ENCODE measurements at places on chromosomes 3 and 15.

DNA sequence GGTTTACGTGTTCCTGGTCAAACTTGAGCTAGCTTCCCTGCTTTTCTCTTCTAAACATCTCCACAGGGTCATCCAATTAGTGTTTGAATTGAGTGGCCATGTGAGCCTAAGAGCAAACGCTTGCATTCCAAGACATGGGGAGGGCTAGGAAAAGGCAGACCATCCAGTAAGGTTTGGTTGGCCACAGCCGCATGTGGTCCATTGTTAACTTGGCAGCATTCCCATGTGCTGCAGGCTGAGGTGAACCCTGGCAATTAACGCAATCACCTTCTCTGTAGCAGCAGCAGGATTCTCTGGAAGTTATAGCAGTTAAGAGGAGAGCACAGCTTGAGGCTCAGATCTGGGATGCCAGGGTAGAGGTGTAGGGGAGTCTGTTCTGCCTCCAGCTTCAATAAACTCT is 502.2 kb upstream of the LMCD1 start:
- DNase-seq = no peak

DNA sequence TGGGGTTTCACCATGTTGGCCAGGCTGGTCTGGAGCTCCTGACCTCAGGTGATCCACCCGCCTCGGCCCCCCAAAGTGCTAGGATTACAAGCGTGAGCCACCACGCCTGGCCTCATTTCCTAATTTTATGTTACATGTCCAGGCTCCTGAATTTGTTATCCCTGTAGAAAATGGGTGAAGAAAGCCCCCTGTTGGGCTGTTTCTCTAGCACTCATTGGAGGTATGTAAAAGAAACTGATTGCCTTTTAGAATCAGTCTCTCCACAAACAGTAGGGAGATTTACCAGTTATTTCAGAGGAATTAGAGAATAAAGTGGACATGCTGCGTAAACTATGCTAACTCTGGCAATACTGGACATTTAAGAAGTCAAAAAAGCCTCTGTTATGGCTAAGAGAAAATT is 364.1 kb upstream of the TBL1XR1 start:
- no peak for DNase-seq

DNA sequence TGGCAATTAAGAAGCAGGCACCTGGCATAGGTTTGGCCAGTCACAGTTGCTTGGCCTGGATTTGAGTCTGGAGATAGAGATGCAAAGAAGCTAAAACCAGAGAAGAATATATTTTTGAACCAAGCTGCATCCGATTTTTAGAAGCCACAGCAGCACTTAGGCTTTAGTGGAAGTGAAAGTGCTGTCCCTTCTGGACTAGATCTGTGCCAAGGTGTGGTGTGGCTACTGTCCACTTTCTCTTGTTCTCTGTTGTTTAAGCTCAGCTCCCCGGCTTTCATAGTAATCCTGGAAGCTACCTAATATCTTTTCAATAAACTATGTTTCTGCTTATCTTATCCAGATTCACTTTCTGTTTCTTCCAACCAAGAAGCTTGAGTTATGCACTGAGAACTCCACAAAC is 183.4 kb upstream of the THRB start:
- no peak for DNase-seq

DNA sequence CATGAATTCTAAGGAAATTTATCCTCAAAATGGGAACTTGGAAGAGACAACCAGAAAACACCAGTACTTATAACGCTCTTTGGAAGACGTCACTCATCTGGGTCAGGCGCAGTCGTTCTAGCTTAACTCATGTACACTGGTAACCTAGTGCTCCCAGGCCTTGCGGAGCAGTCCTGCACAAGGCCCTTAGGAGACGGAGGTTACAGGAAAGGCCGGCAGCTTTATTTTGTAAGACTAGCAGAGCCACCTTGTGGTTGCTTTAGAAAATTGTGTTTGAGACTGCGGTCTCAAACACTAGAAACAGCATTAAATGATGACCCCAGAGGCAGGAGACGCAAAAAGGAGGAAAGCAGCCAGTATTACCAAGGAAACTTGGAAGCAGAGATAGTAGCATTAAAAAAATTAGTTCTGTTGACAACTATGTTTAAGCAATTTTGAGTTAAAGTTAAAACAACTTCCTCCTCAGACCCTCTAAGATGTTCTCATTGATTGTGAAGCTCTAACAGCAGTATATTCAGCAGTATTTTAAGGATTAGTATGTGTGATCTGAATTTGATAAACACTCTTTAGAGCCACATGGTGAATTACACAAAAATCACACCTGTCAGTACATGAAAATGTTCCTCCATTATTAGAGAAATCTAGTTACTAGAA is 141.9 kb upstream of the C2CD4B start:
- DNase-seq = no peak

- peak; percentile 28 for DNase-seq
Measured at GRCh38 chr3:129576514-129577352, 29.7 kb downstream of the PLXND1 start.

- no peak for DNase-seq
Measured at GRCh38 chr3:65013053-65013452, 325.3 kb upstream of the ADAMTS9 start.

DNA sequence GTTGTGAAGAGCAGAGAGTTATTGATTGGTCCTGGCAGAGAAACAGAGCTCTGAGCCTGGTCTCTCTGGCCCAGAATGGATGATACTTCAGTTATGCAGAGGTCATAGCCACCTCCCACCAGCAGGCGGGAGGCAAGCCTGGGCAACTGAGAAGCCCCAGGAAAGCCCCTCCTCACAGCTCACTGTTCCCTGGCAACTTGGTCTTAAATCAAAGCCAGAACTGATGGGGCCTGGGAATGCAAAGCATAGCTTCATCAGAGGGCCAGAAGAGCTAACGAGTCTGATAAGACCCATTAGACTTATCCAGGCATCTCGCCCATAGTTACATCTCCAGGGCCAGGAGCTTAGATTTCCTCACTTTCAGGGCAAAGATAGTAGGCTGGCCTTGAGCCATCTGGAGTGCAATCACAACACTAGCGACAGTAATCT is 5.5 kb upstream of the COLQ start:
- DNase-seq = no peak

DNA sequence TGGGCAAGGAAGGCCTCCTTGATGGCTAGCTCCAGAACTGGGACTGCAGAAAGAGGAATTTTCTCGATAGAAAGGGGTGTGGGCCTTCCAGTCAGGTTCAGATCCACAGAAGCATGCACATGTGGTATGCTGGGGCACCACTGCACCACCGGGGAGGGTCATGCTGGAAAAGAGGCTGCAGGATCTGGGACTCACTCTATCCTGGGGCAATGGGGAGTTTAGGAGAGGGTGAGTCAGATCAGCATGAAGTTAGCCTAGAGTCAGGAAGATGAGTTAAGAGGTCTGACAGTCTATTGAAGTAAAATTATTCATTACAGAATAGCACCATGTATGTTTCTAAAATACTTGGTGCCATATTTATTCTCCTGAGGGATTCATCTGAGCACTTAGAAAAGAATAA is 130.2 kb upstream of the TOPAZ1 start:
- no peak for DNase-seq

DNA sequence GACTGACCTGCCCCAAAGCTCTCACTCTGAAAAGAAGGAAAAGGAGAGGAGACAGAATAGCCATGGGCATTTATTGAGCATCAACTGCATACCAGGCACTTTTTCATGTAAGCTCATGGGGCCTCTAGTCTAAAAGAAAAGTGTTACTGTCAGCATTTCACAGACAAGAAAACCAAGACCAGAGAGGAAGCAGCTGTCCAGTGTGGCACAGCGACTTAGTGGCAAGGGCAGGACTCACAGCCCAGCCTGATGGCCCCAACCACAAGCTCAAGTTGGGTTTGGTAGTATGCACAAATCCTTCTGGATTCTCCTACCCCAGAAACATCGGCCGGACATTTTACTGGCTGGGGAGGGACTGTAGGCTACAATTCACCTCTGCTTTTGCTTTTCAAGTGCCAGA is 5.8 kb downstream of the EFCC1 start:
- DNase-seq = no peak

- no peak for DNase-seq
Measured at GRCh38 chr15:76576523-76577279, 240.1 kb downstream of the ISL2 start.

DNA sequence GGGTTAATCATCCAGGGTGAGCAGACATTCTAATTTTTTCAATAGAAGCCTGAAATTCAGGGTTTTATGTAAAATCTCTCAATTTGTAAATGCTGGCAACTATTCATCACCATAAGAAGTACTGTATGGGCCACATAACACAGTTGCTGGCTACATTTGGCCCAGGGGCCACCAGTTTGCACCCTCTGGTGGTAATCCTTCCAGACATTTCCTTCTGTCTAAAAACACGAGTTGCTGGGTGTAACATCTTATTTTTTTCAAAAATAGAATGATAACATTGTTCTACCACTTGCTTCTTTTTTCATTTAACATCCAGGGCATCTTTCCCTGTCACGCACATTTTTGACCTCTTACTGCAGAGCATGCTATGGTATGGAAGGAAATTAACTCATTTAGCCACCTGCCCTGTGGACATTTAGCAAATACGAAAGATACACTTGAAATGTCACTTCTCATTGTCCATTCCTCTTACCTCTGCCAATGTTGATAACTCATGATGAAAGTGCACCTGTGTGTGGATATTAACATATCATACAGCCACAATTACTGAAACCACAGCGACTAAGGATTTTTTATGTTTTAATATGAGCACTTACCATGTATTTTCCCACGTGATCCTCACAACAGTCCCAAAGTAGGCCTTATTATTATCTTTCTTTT is 117.5 kb upstream of the ARHGEF3 start:
- no peak for DNase-seq

GRCh38 chr15:93088981-93089726 is at the start of gene RGMA:
TSS of gene RGMA (minus strand) at chr15:93089211. CDS start at chr15:93088932, 279 bp downstream.
- no peak for DNase-seq

GRCh38 chr3:33578325-33579177 is 138.3 kb upstream of the UBP1 start:
- DNase-seq = no peak

GRCh38 chr3:12741209-12741608 is 17.9 kb downstream of the TMEM40 start:
- no peak for DNase-seq

GRCh38 chr3:36907911-36908646 is 36.8 kb downstream of the TRANK1 start:
- DNase-seq = peak; percentile 67

DNA sequence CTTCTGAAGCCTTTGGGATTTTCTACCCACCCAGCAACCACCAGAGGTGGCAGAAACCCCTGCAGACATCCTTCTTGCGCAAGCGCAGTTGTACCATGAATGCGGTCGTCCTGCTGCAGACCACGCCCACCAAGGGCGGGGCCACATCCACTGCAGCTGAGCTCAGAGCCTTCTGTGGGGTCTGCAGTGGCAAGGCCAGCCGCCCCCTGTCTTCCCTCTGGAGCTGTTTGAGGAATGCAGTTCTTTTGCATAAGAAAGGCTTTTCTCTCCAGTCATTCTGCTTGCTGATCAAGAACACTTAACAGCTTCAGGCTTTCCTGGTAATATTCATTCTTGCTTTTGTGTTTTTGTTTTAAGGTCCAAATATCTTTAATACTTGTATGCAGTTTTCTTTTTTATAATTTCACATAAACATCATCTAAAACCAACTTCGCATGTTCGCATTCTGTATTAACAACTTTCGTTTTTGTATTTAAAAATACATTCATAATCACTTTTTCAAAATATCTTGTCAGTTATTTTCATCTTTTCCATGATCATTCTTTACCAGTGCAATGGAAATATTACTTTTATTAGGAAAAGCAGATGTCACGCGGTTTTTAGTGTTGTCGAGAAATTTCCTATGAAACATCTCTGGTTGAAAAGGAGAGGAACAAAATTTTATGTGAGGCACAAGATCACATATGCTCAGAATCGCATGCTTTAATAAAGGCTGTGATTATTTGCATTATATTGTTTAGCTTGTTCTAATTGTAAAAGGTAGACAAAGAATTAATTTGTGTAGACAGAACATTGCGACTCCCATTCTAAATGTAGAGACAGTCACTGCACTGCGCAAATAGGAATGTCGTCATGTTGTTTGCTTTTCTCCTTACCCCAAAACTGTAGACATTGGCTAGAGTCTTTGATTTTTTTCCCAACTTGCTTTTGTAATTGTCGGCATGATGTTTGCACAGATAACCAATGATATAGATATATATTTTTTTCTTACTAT is 98.1 kb upstream of the SNRPN start:
- no peak for DNase-seq

GRCh38 chr15:31489801-31490646 is 163.4 kb downstream of the KLF13 start:
- no peak for DNase-seq

- DNase-seq = no peak
Measured at GRCh38 chr3:192888190-192888589, 29.5 kb downstream of the MB21D2 start.

- DNase-seq = no peak
Measured at GRCh38 chr15:79433276-79433990, 1.3 kb downstream of the MINAR1 start.

- no peak for DNase-seq
Measured at GRCh38 chr3:53354945-53355498, 7.7 kb upstream of the DCP1A start.

- DNase-seq = no peak
Measured at GRCh38 chr3:63874769-63875168, 11.1 kb downstream of the ATXN7 start.

DNA sequence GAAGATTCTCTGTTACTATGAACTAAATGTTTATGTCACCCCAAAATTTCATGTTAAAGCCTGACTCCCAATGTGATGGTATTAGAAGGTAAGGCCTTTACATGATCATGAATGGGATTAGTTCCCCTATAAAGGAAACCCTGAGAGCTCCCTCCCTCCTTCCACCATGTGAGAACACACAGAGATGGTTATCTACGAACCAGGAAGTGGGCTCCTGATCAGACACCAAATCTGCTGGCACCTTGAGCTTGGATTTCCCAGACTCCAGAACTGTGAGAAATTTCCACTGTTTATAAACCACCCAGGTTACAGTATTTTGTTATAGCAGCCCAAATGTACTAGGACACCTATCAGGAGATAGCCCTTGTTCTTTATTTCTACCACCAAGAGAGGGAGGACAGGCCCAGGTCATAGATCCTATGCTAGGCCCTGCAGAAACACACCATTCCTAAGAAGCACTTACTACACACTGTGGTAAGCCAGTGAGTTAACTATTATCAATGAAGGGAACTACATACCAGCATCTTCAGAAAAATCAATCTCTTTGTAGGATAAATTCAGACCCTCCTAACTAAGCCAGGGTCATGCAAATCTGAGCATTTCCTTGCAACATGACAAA is 59.0 kb downstream of the PRKAR2A start:
- no peak for DNase-seq

DNA sequence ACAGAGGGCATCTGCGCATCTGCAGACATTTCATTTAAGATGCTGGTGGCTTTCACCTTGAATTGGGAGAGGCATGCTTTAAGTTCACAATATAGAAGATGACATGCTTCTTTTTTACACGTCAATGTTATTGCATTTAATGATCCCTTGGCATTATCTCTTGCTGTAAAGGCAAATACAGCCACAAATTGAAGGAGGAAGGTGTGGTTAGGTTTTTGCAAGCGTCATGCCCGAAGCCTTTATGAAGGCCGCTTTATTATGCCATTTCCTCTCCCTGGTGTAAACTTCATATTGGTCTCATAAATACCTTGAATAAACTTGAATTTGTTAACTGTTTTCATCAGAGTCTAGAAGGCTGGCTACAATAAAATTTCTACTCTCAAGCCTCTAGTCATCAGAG is 212.7 kb downstream of the PDZRN3 start:
- DNase-seq = no peak

Data from activated naive CD8-positive, alpha-beta T cell treated with anti-CD3 and anti-CD28 coated beads for 36 hours (primary cell).